Kidney glomerular epithelial cell (primary cell): ENCODE measurements at places on chromosomes 7 and 10.

GRCh38 chr10:3045471-3046209, 21.7 kb upstream of the PFKP start:
- DNase-seq, result peak; percentile 96

- peak; percentile 77 for DNase-seq
These were observed 274.0 kb downstream of the FRMD4A start for GRCh38 chr10:14056610-14057332.

DNA sequence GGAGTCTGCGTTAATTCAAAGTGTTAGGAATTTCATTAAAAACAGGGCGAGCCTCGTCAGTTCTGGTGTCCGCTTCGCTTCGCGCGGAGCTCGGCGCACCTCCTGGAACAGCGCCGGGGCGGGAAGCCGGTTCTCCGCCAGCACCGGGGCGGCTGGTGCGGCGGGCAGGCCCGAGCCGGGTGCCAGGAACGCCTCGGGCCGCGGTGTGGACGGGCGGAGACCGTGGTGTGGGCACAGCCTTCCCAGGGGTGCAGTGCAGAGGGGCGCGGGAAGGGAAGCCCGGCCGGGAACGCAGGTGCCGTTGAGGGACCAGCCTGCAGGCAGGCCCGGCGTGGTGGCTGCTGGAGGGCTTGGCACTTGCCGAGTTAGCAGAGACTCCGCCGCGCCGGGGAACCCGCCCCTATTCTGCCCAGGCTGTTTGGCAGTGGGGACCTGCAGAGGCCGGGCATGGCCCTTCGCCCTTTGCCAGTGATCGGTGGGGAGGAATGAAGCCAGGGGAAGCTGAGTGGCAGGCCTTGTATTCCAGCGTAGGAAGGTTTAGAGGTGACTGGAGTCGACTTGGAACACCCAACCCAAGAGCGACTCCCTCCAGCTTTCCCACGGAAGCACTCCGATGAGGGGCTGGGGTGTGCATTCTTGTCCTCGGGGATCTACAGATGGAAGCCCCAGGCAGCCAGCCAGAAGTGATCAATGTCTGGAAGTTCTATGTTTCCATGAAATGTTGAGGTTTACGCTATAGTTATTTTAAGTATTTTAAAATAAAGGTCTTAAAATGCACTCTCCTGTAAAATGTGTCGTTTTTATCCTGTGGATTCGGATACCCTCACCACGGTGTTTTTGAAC, 945 bp upstream of the RHEB start:
- no peak for DNase-seq

DNA sequence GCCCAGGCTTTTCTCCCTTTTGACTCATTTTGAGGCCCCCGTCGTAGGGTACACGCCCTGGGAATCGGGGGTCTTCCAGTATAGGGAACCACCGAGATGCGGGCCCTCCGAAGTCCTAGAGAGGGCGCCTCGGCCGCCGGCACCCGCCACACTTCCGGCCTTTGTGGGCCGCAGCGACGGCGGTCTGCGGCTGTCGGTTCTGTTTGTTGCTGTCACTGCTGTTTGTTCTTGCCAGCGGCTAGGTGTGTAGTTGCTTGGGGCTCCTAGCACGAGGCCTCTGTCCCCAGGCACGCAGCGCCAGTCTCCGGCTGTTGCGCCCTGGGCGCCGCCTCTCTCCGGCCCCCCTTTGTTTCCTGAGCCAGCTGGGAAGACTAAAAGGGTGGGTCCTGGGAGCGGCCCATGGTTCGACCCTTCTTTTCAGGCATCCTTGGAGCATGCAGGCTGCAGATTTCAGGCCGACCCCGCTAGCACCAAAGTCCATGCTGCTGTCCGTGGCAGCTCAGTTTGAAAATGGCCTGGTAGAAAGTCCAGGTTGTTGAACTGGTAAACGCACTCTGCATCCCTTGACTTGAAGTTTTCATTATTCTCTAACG, 17.8 kb upstream of the ZKSCAN1 start:
- DNase-seq, result no peak

- DNase-seq, result no peak
These were observed 53.8 kb upstream of the LRRC4 start for GRCh38 chr7:128084896-128085608.

GRCh38 chr7:116483271-116483942, 16.1 kb upstream of the CAV2 start:
- no peak for DNase-seq

DNA sequence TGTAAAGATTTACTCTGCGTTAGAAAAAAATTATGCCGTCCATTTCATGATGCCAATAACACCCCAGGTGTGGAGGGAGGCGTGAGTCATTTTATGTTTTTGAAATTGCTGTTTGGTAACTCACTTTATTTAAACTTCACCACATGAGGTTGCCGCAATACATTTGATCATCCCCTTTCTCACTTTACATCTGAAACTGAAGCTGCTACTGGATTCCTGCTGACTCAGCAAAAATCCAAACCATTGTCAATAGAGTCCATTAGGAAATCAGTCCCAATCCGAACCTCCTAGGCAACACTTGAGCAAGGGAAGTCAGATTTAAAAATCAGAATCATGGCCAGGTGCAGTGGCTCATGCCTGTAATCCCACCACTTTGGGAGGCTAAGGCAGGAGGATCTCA, 136.6 kb upstream of the SVIL start:
- DNase-seq, result no peak

- DNase-seq, result no peak
These were observed 90.1 kb upstream of the DNAAF5 start for GRCh38 chr7:636396-636795.

DNA sequence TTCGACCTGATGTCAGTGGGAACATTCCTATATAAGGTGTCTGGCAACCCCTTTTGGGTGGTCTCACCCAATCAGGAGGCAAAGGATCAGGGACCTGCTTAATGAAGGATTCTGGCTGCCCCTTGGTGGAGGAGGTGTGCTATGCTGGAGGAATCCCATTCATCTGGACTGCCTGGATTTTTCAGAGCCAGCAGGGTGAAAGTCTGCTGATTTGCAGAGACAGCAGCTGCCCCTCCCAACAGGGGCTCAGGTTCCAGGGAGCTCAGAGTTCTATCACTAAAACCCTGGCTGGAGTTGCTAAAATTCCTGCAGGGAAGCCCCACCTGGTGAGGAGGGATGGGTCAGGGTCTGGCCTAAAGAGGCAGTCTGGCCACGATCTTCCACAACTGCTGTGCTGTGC, 398.5 kb upstream of the CNTNAP2 start:
- no peak for DNase-seq

DNA sequence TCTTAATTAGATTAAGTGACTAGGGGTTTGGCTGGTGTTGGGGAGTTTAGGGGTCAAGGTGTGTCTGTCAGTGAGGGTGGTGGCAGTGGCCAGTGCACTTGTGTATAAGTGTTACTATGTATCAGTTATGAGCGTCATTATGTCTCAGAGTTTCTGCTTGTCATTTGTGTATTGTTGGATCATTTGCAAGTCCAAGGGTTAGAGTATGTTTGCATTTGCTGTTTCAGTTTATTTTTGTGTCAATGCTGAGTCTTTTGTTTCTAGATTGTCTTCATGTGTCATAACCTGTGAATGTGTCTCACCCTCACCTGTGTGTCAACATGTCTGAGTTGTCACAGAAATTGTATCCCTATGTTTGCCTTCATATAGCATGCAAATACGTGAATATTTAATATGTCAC, 97.5 kb upstream of the PAX2 start:
- DNase-seq, result no peak

- DNase-seq, result no peak
These were observed 45.9 kb downstream of the IL6 start for GRCh38 chr7:22772885-22773284.

DNA sequence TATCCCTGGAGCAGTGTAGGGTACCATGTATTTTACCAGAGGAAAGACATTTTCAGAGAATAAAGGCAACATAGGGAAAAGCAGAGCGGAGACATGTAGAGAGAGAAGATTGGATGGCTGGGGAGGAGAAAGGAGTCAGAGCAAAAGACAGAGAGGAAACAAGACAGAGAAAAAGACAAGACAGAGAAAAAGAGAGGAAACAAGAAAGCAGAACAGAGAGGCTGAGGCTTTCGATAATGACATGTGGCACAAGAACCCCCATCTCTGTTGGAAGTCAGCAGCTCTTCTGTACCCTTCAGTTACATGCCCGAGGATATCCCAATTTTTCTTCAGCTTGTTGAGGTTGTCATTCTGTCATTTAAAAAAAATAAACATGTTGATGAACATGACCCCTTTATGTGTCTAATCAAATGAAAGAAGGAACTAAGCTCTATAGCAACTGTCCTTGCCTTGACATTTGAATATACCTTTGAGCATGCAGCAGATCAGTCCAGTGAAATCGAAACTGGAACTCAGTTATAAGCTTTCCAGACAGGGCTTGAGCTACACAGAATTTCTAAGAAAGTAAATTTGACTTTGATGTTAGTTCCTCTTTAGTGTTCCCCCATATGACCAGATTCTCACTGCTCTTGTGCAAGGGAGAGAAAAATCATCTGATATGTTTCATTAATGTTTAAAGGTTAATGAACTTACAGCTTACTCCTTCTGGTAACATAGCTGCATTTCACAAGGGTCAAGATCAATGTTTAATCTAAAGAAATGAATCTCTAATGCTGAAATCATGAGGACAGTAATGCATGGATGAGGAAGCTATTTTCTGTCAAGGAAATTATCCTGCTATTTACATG, 75.1 kb upstream of the SP4 start:
- DNase-seq, result no peak

DNA sequence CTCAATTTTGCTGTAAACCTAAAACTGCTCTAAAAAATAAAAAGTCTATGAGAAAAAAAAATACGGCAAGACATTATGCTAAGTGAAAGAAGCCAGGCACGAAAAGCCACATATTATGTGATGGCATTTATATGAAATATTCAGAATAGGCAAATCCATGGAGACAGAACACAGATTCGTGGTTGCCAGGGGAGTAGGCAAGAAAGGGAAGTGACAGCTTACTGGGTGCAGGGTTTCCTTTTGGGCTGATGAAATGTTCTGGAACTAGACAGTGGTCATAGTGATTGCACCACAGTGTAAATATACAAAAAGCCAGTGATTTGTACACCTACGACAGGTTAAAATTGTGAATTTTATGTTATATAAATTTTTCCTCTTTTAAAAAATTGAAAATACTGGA, 41.3 kb upstream of the GLI3 start:
- no peak for DNase-seq

DNA sequence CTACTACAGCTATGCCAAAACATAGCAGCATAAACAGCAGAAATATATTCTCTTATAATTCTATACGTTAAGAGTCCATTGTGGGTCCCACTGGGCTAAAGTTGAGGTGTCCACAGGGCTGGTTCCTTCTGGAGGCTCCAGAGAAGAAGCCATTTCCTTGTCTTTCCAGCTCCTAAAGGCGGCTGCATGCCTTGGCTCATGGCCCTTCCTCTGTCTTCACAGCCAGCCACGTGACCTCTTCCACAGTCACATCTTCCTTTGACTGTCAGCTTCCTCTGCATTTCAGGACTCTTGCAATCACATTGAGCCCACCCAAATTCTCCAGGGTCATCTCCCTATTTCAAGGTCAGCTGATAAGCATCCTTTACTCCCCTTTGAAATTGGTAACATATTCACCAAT, 17.2 kb downstream of the NACAD start:
- no peak for DNase-seq

GRCh38 chr10:15037691-15038090, 6.1 kb upstream of the OLAH start:
- DNase-seq, result no peak

DNA sequence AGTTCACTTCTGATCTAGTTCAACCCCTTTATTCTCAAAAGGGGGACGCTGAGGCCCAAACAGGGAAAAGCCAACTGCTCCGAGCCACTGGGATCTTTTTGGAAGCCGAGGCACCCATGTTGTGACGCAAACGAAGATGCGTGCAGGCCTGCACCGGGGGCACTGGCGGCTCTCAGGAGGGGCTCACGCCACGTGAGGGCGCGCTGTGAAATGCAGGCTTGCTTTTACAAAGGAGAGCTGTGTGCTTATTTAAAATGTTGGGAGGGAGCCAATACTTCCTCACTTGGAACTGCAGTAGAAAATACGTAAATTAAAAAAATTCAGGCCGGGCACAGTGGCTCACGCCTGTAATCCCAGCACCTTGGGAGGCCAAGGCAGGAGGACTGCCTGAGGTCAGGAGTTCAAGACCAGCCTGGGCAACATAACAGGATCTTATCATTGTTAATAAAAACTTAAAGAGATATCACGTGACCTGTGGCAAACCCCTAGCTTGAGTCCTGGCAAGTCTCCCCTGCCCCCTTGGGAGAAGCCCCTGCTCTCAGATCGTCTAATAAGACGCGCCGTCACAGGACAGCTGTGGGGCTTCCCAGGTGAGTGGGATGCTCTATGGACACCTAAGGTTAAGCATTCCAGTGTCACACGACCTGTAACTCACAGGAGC, 16.3 kb downstream of the BRI3 start:
- no peak for DNase-seq

- DNase-seq, result no peak
These were observed 101.3 kb downstream of the EGFR start for GRCh38 chr7:55120074-55120473.

- DNase-seq, result no peak
These were observed 6.9 kb downstream of the LYZL1 start for GRCh38 chr10:29295813-29296212.

DNA sequence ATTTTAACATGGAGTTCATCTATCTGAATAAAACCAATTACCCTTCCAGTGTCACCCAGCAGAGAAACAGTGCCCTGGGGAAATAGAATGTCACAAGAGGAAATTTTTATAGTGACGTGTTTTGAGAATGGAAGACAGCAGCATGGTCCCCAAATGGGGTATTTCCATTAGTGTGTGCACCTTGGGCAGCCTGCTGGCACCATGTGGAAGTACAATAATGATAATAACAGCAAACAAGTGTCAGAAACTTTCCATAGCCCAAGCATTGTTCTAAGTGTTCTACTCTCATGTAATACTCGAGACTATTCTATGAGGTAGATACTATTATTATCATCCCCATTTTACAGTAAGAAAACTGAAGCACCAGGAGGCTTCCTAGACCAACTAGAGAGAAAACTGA, 2.2 kb upstream of the PDE1C start:
- DNase-seq, result no peak

- DNase-seq, result no peak
These were observed 1.5 kb downstream of the SLC25A13 start for GRCh38 chr7:96320442-96320841.

- no peak for DNase-seq
These were observed 22.7 kb downstream of the ZNF22 start for GRCh38 chr10:45023426-45023825.

DNA sequence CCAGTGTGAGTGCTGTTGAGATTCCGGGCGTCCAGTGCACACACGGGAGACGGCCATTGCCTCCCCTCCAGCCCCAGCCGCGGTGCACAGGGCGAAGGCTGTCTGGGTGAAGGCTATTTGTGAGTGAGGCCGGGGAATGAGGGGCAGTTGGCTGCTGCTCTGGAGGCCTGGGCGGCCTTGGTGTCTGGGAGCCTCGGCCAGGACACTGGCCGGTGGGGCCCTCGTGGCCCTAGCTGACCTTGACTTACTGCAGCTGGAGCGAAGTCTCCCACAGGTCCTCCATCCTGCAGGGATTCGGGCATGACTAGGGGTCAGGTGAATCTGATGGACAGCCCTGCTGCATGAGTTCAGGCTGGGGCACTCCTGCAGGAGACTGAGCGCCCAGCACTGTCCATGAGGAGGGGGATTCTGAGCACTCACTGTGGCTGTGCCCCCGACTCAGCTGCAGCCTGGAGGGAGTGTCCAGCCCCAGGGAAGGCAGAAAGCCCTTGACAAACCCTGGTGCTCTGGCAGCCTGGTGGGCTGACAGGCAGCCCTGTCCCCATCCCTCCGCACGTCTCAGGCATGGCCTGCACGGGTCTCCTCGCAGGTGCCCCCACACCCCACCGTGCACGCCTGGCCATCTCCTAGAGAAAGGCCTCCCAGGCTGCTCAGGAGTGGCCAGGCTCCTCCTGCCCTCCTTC, 52.7 kb upstream of the FAM20C start:
- DNase-seq, result no peak
